Fibroblast of skin of back (primary cell): ENCODE measurements at places on chromosomes 6 and 20.

DNA sequence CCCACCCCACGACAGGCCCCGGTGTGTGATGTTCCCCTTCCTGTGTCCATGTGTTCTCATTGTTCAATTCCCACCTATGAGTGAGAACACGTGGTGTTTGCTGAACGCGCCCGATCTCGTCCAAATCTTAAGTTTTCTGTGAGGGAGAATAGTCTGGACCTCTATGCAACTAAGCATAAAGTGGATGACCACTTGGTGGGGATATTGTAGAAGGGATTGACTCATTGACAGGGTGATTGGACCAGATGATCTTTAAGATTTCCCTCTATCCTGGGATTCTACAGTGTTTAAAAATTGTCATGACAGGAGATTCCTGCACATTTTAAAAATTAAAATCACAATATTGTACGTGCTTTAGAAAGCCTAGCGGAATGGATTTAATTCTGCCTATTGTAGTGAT is 141.3 kb downstream of the TRMT11 start:
- DNase-seq, result peak; percentile 10

DNA sequence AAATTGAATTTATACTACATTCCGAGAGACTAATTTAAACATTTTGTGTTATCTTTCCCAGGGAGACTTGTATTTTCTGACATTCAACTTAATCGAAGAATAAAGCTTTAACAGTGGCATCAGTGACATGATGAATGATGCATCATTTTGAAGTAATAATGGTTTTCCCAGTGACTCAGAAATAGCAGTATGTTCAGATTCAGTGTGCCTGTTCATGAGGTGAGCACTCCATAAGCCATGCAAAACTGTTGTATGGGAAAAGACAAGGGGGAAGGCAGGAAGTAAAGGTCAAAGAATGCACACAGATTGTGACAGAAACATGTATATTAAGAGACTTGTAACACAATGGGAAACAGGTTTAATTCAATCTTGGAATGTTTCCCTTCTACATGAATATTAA is 1348.2 kb upstream of the GJE1 start:
- peak; percentile 54 for DNase-seq

GRCh38 chr6:70289299-70289698 is 13.6 kb downstream of the COL9A1 start:
- DNase-seq, result no peak

GRCh38 chr6:153149891-153150290 is 18.8 kb upstream of the RGS17 start:
- no peak for DNase-seq

DNA sequence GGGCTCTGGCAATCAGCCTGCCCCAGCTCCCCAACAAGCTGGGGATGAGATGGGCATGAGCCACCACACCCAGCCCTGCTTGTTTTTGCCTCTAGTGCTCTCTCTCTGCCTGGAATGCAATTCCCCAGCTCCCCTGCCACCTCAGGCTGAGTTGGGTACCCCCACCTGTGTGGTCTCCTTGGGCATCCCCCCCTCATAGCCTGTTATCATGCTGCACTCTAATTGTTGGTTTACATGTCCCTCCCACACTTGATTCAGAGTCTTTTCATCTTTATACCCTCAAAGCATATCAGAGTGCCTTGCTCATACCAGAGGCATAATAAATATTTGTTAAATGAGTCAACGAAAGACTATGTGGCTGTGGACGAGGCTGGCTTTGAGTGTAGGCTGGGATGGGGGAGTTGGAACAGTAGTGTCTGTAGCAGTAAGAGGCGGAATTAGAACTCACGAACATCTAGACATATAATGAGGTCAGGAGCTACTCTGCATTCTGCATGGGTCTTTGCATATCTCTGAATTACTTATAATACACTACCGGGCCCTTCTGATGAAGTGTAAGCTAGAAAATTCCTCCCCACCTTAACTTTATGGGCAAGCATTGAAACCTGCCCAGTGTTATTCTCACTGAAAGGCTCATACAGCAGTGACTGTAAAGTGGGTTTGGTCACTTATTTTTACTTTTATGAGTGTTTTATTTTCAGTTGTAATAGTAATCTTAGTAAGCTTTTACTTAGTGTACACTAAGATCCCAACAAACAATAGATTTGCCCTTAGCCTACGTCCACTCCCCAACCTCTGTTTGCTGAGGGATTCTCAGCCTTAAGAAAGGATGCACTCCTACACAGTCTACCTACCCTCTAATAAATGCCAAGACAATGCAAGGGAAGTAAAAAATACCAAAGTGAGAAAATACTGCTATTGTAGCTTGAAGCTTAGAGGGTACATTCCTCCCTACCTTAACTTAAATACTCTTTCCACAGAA is 58.7 kb downstream of the EDN1 start:
- peak; percentile 91 for DNase-seq
